ENCODE measurements at places on chromosomes 2 and 18.

DNA sequence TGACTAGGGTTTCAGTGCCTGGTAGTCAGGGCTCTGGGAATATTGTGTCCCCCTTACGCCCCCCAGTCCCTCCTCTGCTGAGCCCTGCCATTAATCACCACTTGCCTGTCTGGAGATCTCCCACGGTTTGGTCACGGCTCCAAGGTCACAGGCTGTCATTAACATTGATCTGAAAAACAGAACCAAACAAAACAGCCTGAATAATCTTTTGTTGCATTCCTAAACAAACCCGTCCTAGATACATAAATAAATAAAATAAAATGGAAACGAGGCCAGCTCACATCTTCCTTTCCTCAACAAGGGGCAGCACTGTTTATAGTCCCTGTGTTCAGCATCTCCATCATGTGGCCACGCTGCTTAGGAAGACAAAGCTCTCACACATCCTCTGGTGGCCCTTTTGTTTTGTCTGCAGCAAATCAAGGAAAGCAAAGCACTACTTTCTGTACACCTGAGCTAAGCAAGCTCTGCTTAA, 282.8 kb downstream of the AGPS start:
- no peak for DNase-seq

GRCh38 chr2:151103551-151103950, 158.1 kb downstream of the RBM43 start:
- no peak for DNase-seq

DNA sequence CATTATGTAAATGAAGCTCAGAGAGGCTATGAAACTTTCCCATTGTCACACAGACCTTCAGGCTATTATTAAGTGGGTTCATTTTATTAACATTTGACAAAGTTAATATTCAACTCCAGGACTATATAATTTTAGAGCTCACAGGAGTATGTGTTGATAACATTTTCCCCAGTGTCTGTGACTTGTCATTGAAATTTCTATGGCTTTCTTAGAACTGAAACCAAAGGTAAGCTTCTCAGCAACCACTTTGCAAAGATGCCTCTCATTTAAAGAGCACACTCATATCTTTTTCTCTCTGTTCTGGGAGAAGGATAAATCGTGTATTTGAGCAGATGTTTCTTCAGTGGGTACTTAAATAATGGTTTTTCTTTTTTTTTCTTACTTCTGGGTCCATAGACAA, 61.8 kb upstream of the LHCGR start:
- no peak for DNase-seq

DNA sequence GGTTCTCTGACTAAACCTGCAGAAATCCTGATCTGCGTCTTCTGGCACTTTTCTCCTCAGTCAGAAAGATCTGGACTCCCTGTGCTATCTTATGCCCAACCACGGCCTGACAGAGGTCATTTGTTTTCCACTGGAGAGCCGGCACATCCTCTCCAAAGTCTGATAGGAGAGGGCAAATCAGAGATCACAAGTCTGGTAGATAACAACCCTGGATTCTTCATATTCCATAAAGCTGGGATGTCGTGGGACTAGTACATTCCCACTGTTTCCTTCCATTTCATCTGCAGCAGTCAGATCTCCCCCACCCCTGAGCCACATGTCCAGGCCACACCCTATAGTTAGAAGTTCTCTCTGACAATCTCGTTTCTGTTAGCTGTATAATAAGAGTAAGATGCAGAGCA, 157.0 kb downstream of the MGAT5 start:
- no peak for DNase-seq

DNA sequence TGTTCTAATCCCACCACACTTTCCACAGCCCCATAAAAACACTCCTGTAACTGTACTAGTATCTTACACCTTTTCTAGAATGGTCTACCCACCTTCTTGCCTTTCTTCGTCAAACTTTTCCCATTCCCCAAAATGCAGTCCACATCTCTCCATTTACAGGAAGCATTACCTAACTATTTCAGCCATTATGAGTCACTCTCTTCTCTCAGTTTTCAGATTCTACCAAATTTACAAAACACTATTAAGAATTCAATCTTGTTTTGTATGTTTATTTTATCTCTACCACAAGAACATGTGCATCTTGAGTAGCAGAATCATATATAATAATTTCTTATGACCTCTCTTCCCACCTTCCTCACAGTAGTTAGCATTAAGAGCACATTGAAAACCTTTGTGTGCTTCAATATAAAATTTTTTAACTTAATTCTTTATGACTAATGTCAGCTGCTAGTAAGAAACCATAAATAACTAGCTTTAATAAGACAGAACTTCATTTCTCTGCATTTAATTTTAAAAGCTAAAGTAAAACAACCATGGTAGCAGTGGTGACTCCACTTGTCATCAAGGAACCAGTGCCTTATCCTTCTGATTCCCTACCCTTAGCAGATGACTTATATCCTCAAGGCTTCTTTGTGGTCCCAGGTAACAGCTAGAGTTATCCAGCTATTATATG, 56.6 kb upstream of the MAP2 start:
- no peak for DNase-seq
